ENCODE measurements at places on chromosomes 12 and 14.

DNA sequence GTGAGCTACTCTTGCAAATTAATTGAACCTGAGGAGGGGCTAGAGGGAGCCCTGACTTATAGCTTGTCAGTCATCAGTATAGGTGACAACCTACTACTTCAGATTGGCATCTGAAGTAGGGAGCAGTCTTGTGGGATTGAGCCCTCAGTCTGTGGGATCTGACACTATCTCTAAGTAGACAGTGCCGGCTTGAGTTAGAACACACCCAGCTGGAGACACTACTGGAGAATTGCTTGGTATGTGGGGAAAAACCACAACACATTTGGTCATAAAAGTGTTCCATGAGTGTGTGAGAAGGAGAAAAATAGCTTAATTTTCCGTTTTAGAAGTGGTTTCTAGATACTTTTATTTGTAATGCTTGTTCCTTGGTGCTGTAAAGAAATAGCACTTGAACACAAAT lies 30.5 kb upstream of the DDHD1 start:
- DNase-seq = no peak

GRCh38 chr14:68477110-68477455 lies 315.8 kb downstream of the ZFP36L1 start:
- peak; percentile 49 for DNase-seq

GRCh38 chr14:56297449-56297848 lies 179.2 kb downstream of the PELI2 start:
- no peak for DNase-seq

DNA sequence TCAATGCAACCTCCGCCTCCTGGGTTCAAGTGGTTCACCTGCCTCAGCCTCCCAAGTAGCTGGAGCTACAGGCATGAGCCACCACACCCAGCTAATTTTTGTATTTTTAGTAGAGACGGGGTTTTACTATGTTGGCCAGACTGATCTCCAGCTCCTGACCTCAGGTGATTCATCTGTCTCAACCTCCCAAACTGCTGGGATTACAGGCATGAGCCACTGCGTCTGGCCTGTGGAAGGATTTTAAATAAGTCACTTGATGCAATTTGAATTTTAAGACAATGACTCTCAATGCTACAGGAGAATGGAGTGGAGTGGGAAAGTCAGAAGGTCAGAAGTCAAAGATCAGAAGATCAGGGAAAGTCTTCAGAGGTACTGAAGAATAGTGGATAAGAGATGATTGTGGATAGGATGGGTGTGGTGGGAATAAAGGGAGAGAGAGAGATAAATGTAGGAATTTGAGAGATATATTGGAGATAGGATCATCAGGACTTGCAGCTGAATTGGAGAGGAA lies 15.4 kb downstream of the TMEM52B start:
- no peak for DNase-seq

DNA sequence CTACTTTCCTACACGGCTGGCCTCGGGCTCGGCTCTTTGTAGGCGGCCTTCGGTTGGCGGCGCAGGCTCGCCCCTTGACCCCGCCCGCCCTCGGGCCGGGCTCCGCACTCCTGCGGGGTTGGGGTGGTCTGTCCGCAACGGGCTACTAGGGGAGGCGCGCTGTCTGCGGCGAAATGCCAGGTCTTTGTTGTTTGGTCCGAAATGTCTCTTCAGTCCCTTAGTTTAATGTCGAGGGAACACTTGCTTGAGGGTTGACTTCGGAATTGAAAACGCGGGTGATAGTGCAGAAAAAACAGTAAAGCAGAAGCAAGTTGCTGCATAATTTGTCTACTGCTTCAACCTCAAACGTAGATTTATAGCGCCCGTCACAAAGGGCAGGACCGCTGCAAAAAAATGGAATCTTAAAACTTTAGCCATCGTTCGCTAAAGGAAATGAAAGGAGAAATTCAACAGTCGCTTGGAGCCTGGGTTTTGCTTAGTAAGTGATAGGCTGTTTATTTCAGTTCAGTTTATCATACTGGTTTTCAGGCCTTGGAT lies 390 bp downstream of the JKAMP start:
- DNase-seq = no peak

DNA sequence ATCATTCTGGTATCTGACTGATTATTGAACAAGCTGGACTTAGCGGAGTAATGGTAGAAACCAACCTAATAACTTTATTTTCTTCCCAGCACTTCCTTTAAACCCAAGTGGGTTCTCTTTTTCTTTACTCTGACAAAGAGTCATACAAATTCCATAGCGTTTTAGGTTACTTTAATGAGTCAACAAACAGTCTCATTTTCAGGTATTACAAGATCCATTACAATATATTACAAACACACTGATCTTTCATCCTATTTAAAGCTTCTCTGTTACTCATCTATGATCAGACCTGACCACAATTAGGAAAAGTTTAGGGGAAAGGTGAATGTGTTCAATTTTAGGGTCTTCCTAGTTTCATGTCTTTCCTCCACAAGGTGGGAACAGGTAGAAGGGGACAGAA lies 39.4 kb upstream of the PTPRQ start:
- DNase-seq = no peak

DNA sequence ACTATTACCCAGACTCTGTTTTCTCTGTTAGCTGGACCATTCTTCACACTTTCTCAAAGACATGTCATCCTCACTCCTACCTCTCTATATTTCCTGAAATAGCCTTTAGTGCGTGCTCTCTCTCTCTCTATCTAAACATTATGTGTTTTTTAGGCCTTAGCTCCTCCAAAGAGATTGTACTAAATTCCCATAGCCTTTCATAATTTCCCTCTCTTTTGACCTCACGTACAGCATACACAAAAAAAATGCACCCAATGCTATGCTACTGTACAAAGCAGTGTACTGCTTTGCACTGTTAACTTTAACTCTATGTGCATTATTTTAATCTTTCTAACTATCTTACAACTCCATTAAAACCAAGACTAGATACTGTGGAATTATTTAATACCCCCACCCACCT lies 288.4 kb downstream of the DAD1 start:
- DNase-seq = no peak

GRCh38 chr12:45658020-45658419 lies 71.5 kb upstream of the ARID2 start:
- no peak for DNase-seq

DNA sequence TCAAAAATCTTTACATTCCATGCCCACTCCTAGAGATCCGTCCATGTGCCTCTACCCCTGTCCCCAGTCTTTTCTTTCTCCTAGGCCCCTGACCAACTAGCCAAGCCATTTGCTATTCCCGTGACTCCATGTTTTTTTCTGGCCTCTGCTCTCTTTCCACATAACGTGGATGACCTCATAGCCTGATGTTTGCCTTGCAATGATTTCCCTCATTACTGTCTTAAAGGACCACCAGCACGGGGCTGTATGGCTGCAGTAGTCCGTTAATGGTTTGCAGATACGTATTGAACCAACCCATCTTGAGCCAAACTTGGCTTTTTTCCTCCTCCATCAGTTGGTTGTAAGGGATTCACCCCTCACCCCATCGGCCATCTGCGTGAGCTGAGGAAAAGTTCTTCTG lies 226.0 kb downstream of the PCNX1 start:
- DNase-seq = no peak

DNA sequence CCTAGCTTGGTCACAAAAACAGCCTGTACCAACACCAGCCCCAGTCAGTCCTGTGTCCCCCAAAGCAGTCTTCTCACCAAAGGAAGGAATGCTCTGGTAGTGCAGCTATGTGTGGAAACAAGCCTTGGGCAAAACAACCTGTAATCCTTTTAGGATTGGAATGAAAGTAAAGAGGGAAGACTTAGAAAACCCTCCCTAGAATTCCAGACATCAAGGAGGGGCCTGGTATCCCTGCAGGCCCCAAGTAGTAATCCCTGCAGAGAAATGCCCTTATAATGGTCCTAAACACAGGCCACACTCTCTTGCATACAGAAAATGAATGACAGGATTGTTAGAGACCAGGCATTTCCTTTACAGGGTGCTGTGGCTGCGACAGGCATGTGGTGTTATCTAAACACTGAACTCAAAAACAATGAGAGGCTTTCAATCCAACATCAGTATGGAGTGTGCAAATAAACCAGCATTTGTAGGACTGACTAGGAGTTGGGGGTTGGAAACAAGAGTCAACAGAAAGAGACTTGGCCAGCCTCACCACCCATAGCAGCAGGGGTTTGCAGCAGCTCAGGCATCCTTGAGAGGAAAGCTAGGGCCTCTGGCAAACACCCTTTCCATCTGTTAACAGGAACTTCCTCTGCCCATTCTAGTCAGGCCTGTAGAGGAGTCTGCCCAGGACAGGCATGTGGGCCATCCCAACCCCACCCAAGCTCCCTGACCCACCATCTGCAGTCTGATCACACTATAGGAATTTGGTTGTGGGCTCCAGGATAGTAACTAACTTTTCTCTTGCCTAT lies 59.1 kb downstream of the DCAF5 start:
- DNase-seq = peak; percentile 48

- no peak for DNase-seq
Observed at GRCh38 chr12:93247313-93247991, 130.3 kb upstream of the NUDT4 start.

- no peak for DNase-seq
Observed at GRCh38 chr14:77805706-77806105, 5.8 kb downstream of the ADCK1 start.

GRCh38 chr14:100424504-100425428 lies 101.6 kb downstream of the SLC25A47 start:
- no peak for DNase-seq

- no peak for DNase-seq
Observed at GRCh38 chr14:100783630-100784370, 42.1 kb upstream of the MEG3 start.

GRCh38 chr12:19850346-19851065 lies 411.2 kb downstream of the AEBP2 start:
- no peak for DNase-seq

- DNase-seq = no peak
Observed at GRCh38 chr14:101058571-101058970, 155.0 kb upstream of the RTL1 start.

Data from ecto neural progenitor cell (in vitro differentiated cells).